ENCODE measurements at places on chromosomes 5 and 9.

DNA sequence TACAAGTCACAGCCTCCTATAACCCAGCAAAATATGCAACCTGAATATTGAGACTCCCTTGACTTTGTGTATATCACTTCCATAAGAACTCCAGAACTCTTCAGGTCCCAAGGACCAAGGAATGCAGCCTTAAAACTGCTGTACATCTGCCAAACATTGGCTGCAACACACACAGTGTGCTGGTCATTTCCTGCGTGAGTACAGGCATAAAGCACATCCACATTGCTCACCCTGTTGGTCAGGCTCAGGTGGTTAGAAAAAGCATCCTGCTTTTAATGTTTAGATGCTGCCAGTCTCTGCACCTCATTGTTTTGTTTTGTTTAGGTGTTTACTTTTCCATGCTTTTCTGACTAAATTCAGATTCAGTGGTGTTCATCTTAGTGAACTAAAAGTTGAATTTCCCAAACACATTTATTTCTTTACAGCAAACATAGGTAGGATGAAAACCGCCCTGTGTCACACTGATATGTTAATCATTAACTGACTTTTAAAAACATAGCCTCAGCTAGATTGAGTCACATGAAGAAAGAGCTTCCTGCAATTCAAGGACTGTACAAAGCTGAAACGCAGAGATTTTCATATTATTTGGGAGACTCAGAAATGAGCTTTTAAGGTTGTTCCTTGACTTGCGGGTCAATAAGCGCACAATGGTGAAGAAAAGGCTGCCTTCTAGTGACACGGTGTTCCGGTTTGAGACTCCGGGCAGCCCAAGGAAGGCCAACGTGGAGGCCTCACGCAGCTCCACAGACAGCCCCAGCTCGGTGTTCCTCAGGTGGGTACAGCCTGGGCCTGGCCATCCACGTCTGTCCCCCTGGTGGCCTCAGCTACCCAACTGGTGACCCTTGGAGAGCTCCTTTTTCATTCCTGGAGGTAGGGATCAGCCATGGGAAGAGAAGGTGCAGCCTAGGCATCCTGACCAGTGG, 52.2 kb upstream of the GRAMD2B start:
- no peak for DNase-seq

DNA sequence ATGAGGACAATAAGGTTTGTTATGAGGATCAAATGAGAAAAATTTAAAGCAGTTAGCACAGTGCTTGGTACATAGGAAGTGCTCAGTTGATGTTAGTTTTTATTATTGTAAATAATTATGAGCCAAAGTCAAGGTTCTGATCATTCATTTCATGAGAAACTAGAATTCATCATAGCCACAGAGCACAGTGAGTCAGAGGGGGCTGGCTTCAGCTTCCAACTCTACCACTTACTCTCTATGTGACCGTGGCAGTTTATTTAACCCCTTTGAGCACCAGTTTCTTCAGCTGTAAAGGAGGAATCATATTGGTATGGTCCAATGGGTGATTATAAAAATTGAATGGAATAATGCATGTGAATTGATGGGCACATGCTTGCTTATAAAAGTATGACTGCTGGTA, 39.4 kb downstream of the KLHL3 start:
- peak; percentile 14 for DNase-seq

- no peak for DNase-seq
These were observed 16.4 kb downstream of the TENT4A start for GRCh38 chr5:6729386-6730310.

- DNase-seq = no peak
These were observed 262.2 kb upstream of the ARRDC3 start for GRCh38 chr5:91645347-91645746.

GRCh38 chr5:155728146-155728856, 598.7 kb upstream of the SGCD start:
- no peak for DNase-seq
